Endothelial cell (in vitro differentiated cells): ENCODE measurements at places on chromosomes 6 and 20.

GRCh38 chr6:83609248-83609647 is 96.9 kb downstream of the PRSS35 start:
- no peak for DNase-seq

- DNase-seq, result no peak
These were observed 18.5 kb downstream of the SDC4 start for GRCh38 chr20:45329497-45330319.

GRCh38 chr20:46398963-46399362 is 7.5 kb downstream of the ELMO2 start:
- DNase-seq, result no peak

- no peak for DNase-seq
These were observed 1059.5 kb upstream of the FLRT3 start for GRCh38 chr20:15396900-15397299.

- DNase-seq, result no peak
These were observed 54.6 kb upstream of the UBR2 start for GRCh38 chr6:42509256-42509655.

DNA sequence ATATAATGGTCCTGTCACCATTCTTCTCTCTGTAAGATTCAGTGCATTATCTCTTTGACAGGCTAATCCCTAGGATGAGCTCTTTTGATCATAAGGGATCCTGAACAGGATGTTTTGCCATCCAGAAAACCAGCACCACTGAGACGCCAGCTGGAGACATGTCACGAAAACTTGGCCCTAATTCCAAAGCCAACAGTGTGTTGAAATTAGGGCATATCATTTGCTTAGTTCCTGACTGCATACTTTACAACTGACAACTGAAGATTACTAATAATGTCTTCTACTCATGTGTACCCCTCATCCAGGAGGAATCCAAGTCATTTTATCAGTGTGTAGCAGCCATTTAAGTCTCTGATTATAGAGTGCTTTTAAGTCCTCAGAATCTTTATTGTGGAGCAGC is 243.6 kb downstream of the KCNQ5 start:
- no peak for DNase-seq

- DNase-seq, result no peak
These were observed 102.4 kb downstream of the F13A1 start for GRCh38 chr6:6217855-6218758.

GRCh38 chr6:37807656-37808055 is 11.9 kb upstream of the ZFAND3 start:
- DNase-seq, result no peak

DNA sequence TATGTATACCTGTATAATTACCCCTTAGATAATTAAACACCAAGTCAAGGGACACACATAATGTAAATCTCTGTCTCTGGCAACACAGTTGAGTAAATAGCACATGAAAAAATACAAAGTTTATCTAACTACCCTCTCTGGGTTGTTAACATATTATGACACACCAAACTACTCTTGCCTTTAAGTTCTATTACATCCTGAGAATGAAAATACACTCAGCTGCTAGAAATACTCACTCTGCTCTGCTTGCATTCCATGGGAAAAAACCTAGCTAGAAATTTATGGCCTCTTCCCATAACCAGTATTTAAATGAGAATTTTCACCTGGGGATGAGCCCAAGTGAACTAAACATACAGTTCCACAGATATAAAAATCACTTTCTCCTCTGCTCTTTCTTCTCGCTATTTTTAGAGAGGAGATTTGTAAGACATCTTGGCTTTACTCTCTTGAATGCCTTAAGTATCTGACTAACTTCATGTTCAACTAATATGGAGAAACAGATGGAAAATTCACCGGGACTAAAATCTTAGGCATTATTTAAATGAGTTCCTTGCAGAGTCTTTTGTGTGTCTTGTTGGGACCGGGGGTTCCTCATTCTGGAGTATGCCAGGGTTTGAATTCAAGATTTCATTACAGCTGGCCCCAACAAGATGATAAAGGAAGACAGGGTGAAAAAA is 140.9 kb downstream of the GJA10 start:
- DNase-seq, result no peak

GRCh38 chr20:44862286-44862685 is 23.2 kb upstream of the YWHAB start:
- no peak for DNase-seq

GRCh38 chr6:28161410-28162079 is 19.9 kb downstream of the ZKSCAN8 start:
- peak; percentile 57 for DNase-seq

- DNase-seq, result no peak
These were observed 229.7 kb downstream of the PLCB1 start for GRCh38 chr20:8361779-8362178.

- DNase-seq, result no peak
These were observed 31.1 kb downstream of the ARID1B start for GRCh38 chr6:156808287-156808686.

GRCh38 chr6:31399589-31400466 is 3.6 kb upstream of the MICA start:
- peak; percentile 78 for DNase-seq

DNA sequence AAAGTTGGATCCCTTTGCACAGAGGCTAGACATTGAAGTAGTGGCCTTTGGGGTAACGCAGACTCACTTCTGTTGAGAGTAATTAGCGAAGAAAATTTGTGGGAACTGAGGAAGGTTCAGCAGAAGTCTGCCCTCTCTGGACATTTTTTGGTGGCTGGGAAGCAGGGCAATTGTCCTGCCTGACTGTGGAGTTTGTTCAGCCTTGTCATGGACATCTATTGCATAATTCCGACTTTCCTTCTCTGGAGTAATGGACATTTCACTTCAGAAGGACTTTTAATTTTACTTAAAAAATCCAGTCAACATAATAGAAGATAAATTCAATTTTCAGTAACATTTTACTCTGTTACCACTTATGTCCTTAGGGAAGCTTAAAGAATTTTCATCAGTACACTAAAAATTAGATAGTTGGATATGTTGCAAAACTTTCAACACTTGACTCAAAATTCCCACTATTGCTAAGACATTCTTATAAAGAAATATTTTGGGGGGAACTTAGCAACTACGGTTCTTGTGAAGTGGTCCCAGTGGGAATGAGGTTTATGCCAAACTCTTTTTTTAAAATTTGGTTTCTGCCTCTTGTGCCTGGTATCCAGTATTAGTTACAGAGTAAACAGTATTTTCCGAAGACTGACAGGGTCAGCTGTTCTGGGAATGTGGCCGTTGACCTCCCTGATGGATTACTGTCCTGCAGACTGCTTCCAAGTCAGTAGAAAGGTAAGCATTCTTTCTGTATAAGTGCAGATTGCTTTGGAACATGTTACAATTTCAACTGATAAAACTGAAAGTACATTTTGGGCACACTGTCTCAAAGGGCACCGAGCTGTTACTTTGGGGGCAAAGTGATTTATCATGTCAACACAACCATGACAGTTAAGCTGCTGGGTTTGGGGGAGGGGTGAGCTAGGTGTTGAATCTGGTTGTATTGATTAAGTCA is 100.6 kb upstream of the MLIP start:
- no peak for DNase-seq

DNA sequence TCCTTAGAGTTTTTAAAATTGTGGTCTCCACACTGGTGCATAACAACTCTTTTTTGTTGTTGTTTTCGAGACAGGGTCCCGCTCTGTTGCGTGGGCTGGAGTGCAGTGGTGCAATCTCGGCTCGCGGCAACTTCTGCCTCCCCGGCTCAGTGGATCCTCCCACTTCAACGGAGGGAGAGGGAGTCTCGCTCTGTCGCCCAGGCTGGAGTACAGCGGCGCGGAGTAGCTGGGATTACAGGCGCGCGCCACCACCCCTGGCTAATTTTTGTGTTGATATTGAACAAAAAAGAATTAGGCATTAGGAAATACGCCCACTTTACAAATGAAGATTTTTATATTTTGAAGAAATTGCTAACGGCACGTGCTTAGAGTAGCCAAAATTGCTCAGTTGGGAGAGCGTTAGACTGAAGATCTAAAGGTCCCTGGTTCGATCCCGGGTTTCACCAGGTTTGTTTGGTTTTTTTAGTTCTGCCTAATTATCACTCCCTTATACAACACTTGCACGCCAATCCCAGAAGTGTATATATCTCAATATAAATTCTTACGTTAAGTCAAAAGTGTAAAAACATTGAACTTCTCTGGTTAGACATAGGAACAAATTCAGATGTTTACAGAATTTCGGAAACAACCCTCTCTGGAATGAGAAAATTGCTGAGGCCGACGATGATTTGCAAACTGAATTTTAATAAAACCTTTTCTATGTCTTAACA is 159.6 kb downstream of the TRIM27 start:
- DNase-seq, result no peak

DNA sequence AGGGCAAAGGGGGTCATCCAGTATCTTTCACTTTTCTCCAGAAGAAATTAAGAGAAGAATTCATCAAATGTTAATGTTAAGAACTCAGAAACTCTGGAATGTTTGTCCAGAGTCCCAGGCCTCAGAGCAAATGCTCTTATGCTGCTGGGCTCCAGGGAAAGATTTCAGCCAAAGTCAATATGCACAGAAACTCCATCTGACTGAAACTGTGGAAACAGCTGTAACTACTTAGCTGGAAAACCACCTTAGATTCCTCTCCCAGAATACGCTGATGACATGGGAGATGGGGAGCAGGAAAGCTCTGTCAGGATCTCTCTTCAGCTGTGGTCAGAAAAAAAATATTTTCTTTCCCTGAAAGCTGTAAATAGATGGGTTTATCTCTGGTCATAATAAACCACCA is 559.6 kb downstream of the RFPL4B start:
- no peak for DNase-seq

- DNase-seq, result no peak
These were observed 91.7 kb upstream of the KCNQ5 start for GRCh38 chr6:72530152-72530551.
